Left renal cortex interstitium (tissue), 4 donors: ENCODE measurements at places on chromosomes 16 and 17. TPM values are rescaled to one million over a fixed set of nuclear protein-coding genes. Genes with fewer than 3 reads are reported as not detected.

DVL2 gene
- 47.7 TPM for polyA plus RNA-seq

ANKRD40 gene
- polyA plus RNA-seq, result 44.3 TPM

CNTNAP4 gene
- 0.14 TPM for polyA plus RNA-seq

CRYBA1 gene
- polyA plus RNA-seq, result not detected

TMC6 gene
- polyA plus RNA-seq, result 32.3 TPM

SLC5A11 gene
- polyA plus RNA-seq, result 2.5 TPM

EPX gene
- 1.1 TPM for polyA plus RNA-seq

KRTAP1-1 gene
- polyA plus RNA-seq, result not detected

FOXL1 gene
- polyA plus RNA-seq, result 21.1 TPM

SLC12A3 gene
- 52.5 TPM for polyA plus RNA-seq

OSGIN1 gene
- 0.64 TPM for polyA plus RNA-seq

- DNase-seq, result no peak
Observed at GRCh38 chr16:84677017-84677803, 22.6 kb upstream of the USP10 start.

DNA sequence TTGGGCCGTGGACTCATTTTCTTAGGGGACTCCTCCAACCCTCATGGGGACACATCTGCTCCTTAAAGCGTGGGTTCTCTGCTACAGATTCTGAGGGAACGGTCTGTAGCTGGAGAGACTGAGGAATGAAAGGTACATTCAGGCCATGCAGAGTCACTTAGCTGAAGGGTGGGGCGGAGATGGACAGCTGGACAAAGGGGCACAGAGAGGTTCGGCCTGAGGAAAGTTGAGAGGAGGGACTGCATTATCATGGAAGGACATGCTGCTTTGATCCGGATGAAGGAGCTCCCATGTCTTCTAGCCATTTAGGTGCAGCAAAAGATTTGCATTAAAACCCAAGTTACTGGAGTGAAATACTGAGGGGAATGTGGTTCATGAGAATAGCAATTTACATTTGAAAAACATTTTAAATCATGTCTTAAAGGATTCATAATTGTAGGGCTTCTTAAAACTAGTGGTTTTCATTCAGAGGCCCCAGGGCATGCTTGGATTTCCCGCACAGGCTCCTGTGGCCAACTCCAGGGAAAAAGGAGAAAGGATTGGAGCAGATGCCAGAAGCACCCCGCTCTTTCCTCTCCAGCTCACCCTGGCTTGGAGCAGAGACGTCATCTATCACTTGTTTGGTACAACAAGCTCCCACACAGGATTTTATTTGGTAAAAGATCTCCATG lies 54.2 kb downstream of the CDRT4 start:
- DNase-seq, result no peak

DNA sequence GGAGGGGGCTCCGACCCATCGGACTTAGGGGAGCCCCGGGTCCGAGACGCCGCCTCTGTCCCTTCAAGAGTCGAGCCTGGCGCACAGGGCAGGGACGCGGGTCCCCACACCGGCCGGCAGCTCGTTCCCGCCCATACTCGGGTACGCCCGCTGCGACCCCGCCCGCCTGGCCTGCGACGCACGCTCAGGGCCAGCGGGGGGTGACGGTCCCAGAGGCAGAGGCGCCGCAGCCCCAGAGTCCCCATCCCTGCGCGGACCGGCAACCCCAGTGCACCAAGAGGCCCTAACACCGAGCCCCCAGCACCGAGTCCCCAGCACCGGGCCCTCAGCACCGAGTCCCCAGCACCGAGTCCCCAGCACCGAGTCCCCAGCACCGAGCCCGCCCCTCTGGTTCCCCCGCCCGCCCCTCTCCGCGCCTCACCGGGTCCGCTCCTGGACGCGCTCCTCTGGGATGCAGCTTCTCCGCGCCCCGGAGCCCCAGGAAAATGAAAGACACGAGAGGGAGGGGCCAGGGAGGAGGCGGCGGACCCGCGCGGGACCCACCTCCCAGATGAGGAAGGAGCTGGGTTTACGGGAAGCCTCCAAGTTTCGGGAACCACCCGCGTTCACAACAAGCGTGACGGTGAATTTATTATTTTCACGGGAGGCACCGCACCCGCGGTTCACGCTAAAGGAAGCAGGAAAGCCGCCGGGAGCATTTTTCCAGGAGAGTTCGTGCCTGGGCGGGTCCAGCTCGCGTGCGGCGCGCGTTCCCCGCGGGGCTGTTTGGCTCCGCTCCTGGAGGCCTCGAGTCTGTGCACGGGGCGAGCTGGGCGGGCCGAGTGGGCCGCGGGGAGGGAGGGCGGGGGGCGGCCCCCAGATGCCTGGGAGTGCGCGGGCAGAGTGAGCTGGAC lies at the start of gene SECTM1:
TSS of gene SECTM1 (minus strand) at position 488 of the 893 bp plus-strand sequence. CDS start 6,526 bp downstream, outside the sequence.
- DNase-seq, result no peak

- no peak for DNase-seq
Observed at GRCh38 chr17:68697850-68698361, 96.7 kb upstream of the FAM20A start.

- DNase-seq, result no peak
Observed at GRCh38 chr17:75295201-75296158, 6.2 kb upstream of the SLC25A19 start.

- DNase-seq, result no peak
Observed at GRCh38 chr17:48012151-48012520, 25.5 kb downstream of the COPZ2 start.

DNA sequence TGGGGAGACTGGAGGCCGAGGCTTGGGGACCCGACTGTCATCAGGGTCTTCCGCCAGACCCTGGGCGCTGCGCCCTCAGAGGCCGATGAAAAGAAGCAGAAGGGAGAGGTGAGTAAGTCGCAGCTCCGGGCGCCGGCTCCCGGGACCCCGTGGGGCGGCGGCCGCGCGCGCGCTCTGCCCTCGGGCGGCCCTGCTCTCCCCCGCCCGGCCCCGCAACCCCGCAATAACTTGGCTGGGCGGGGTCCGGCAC lies 392 bp upstream of the ABHD15 start:
- DNase-seq, result no peak

- no peak for DNase-seq
Observed at GRCh38 chr16:84600343-84601229, 17.3 kb downstream of the COTL1 start.

GRCh38 chr17:81257533-81257932 lies 18.4 kb downstream of the NDUFAF8 start:
- no peak for DNase-seq

DNA sequence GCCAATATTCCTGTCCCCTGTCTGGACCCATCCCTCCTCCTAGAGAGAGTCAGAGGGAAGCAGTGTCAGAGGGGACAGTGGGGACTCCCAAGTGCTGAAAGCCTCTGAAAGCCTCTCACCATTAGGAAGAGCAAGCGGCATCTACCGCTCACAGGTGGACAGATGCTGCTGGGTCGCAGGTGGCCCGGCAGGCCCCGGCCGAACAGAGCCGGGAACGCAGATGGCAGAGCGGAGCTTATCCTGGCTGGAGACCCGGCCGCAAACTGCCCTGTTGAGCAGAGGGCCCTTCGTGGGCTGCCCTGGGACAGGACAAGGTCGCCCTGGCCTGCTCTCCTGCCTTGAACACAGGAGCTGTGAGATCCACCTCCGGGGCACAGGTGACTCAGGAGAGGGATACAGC lies 23.0 kb upstream of the NAT9 start:
- DNase-seq, result no peak

DNA sequence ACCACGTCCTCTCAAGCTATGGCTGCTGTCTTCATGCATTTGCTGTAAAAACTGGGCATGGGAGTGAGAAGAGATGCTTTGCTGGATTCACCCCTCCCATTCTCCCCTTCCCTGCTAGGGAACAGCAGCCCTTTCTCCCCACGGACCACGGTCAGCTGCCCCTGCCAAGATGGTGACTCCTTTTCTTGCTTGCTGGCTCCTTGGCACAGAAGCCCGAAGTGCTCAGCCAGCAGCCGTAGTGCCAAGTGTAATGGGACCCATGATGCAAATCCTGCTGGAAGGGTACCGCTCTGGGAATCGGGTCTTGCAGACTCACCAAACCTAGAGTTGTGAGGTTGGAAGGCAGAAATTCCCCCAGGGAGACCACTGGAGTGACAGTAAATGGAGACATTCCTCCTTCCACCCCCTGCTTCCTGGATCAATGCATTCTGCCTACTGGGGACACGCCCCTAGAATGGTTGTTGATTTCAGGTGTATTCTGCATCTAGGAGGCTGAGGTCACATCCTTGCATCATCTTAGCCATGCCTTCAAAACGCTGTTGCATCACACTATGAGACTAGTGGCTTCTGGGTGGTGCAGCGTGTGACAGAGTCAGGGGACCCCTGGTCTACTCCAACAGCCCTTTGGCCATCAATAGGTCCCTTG lies 63.0 kb upstream of the CBX4 start:
- DNase-seq, result no peak

DNA sequence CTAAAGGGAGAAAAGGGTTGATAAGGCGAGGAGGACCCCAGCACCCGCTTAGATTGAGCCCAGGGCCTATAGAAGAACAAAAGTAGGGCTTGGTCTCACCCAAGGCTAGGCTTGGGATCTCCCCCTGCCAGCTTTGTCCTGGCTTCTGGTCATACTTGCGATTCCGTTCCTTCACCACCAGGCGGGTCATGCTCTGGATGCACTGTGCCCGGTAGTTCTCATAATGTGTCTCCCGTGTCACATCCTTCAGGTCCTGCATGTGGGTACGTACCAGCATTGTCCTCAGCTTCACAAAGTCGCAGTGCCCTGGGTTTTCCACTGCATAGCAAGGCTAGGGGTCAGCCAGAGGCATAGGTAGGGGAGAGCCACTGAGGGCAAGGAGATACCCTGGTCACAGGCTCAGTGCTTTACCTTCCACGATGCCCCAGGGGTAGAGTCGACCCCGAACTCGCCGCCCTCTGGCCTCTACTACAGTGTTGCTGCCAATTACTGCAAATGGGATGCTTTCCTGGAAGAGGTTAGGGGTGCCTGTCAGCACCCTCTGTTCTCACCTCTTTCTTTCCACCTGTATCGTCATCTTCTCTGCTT lies 6.5 kb upstream of the MTMR4 start:
- no peak for DNase-seq

DNA sequence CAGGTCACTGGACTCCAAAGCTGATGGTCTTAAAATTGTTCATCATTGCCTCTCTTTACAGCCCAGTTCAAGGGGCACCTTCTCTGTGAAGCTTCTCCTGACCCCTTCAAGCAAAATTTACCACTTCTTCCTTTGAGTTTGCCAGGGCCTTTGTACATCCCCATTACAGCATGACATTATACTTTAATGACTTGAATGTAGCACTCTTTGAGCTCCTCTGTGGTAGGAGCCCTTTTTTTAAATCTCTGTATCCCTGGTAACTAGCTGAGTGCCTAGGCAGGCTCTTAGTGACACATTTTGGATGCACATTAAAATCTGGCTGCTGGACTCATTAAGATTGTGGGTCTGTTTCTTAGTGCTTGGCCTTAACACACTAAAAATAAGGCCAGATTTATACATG lies 412.1 kb downstream of the CA10 start:
- DNase-seq, result no peak

DNA sequence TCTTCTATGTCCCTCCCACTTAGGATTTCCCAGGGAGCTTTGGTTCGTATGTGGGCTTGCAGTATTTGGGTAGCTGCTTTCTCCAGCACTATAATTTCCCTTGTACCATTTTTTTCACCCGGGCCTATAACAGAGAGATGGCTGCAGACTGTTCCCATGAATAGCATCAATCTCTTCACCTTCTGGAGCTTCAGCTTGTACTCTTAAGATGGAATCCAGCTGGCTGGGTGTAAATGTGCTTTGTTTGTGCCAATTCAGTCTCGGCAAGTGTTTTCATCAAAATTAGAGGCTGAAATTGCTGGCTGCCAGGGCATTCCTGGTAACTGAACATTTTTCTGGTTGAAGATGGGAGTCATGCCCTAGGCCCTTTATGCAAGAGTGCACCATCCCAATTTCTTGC lies 12.2 kb upstream of the CPD start:
- no peak for DNase-seq

DNA sequence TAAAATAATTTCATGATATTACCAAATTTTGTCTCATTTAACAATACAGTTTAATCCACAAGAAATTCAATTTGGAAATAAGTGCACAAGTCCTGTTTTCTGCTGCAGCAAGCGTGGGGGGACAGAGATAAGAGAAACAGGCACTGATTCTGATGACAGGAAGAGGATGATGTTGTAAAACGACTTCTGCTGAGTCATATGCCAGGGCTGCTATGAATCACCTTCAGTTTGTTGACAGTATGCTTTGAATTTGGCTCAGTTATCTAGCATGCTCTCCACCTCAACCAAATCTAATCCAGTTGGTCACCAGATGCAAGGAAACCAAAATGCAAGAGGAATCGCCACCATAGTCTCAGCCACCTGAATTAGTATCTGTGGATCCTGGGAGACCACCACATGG lies 244.1 kb upstream of the MON1B start:
- no peak for DNase-seq

DNA sequence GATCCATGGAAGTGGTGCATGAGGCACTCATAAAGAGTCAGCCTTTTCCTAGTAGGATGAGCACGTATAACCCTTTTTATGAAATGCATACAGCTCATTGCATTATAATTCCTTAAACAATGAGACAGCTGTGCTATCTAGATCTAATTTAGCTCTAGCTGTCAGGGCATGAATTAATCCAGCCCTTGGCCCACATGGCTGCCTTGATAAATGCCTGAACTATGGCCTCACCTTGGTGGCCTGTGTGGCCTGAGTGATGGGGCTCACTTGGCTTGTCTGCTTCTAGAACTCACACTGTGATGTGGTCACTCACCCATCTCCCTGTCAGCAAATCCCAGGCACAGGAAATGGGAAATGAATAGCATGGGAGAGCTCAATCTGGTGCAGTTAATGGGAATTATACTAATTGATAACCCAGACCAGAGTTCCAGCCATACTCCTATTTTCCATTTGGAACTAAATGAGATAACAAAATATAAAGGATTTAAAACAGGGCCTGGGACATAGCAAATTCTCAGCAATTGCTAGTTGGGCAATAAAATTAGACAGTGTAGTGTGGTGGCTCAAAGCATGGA lies 153.6 kb downstream of the HS3ST2 start:
- DNase-seq, result no peak

DNA sequence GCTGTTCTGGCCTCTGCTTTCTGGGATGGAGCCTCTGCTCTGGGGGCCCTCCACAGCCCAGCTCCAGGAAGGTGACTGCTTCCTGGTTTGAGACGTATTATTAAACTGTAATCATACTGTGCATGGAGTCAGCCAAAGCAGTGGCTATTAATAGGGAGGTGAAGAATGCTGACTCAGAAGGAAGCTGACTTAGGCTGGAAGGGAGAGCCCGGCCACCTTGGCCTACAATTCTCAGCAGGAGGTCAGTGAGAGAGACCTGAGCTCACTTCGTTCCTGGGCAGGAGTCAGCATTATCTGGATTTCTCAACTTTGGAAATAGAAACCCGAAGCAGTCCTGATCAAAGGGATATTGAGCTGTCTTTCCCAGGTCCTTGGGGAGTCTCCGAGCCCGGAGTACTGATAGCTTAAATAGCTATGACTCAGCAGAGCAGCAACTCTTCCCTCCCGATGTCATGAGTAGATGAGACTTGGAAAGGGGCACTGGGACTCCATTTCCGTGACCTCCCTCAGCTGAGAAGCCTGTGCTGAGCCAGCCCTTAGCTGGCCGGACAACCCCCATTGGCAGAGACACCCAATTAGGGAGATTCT lies 91.8 kb downstream of the YPEL2 start:
- no peak for DNase-seq

GRCh38 chr17:83100220-83100852 lies 20.9 kb downstream of the METRNL start:
- no peak for DNase-seq
